Gastrocnemius medialis (tissue), 4 donors: ENCODE measurements at places on chromosomes 3 and 15.

GRCh38 chr3:63768386-63768785 is 50.7 kb upstream of the C3orf49 start:
- H3K36me3 ChIP-seq: no peaks in the 10 kb centered on the region
- no peak overlapping the region for H3K4me3 ChIP-seq
- H3K27me3 ChIP-seq: no peaks in the 10 kb centered on the region
- H3K27ac ChIP-seq: no peak overlapping the region
- no peak for DNase-seq

GRCh38 chr3:58539626-58540025 is 2.6 kb upstream of the ACOX2 start:
- peaks cover 16% of the 10 kb centered on the region for H3K4me1 ChIP-seq
- H3K36me3 ChIP-seq: no peaks in the 10 kb centered on the region
- no peak overlapping the region for H3K4me3 ChIP-seq
- H3K27ac ChIP-seq: no peak overlapping the region
- DNase-seq: no peak

GRCh38 chr3:190614226-190615059 is 100.6 kb downstream of the IL1RAP start:
- H3K4me3 ChIP-seq: no peak overlapping the region
- no peaks in the 10 kb centered on the region for H3K27me3 ChIP-seq
- no peak for DNase-seq
- no peaks in the 10 kb centered on the region for H3K36me3 ChIP-seq
- H3K4me1 ChIP-seq: no peaks in the 10 kb centered on the region

DNA sequence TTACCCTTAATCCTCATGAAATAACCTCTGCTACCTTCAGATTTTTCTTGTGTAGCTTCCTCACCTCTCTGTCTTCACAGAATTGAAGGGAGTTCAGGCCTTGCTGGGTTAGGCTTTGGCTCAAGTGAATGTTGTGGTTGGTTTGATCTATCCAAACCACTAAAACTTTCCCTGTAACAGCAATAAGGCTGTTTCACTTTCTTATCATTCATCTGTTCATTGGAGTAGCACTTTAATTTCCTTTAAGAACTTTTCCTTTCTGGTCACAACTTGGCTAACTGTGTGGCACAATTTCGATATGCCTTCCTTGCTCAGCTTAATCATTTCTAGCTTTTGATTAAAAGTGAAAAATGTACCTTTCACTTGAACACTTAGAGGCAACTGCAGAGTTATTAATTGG is 129.8 kb downstream of the NR1I2 start:
- H3K36me3 ChIP-seq: no peaks in the 10 kb centered on the region
- no peak for DNase-seq
- no peak overlapping the region for H3K27ac ChIP-seq

- peaks cover 39% of the 10 kb centered on the region for H3K4me1 ChIP-seq
- peak overlapping the region; percentile 27 for H3K27ac ChIP-seq
- no peaks in the 10 kb centered on the region for H3K36me3 ChIP-seq
- DNase-seq: no peak
- H3K27me3 ChIP-seq: no peaks in the 10 kb centered on the region
Observed at GRCh38 chr15:51841406-51842040, 12.1 kb downstream of the TMOD3 start.

- H3K27me3 ChIP-seq: no peaks in the 10 kb centered on the region
- peaks cover 13% of the 10 kb centered on the region for H3K4me1 ChIP-seq
- no peak overlapping the region for H3K27ac ChIP-seq
- no peak overlapping the region for H3K4me3 ChIP-seq
Observed at GRCh38 chr3:31962801-31963205, 18.3 kb downstream of the OSBPL10 start.

- H3K4me3 ChIP-seq: no peak overlapping the region
- no peaks in the 10 kb centered on the region for H3K36me3 ChIP-seq
- H3K27me3 ChIP-seq: no peaks in the 10 kb centered on the region
- no peak overlapping the region for H3K27ac ChIP-seq
- no peaks in the 10 kb centered on the region for H3K4me1 ChIP-seq
- no peak for DNase-seq
Observed at GRCh38 chr15:68994149-68994548, 20.3 kb upstream of the NOX5 start.

- no peaks in the 10 kb centered on the region for H3K27me3 ChIP-seq
- no peak for DNase-seq
- peaks cover 8% of the 10 kb centered on the region for H3K4me1 ChIP-seq
- no peaks in the 10 kb centered on the region for H3K36me3 ChIP-seq
Observed at GRCh38 chr3:138172625-138173024, 2.1 kb downstream of the DBR1 start.

- no peaks in the 10 kb centered on the region for H3K36me3 ChIP-seq
- H3K27me3 ChIP-seq: no peaks in the 10 kb centered on the region
- H3K27ac ChIP-seq: no peak overlapping the region
- H3K4me3 ChIP-seq: no peak overlapping the region
- no peaks in the 10 kb centered on the region for H3K4me1 ChIP-seq
Observed at GRCh38 chr15:76996526-76997401, 1.8 kb downstream of the PSTPIP1 start.

DNA sequence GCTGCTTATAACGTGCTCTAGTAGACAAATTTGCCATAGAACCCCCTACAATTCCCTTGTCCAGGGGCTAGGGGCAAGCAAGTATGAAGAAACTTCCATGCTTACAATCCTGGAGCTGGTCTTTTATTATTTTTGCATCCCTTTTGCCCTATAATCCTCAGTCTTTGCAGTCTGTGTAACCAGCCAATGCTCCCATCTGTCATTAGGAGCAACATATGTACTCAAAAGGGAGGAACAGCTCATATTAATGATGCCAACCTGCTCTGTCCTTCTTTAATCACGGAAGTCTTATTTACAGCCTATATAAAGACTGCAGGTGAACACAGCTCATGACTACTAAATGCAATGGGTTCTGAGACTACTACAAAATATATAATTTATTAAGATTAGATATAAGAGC is 263.3 kb downstream of the ZIC1 start:
- H3K4me3 ChIP-seq: no peak overlapping the region
- H3K27ac ChIP-seq: no peak overlapping the region
- H3K36me3 ChIP-seq: no peaks in the 10 kb centered on the region

DNA sequence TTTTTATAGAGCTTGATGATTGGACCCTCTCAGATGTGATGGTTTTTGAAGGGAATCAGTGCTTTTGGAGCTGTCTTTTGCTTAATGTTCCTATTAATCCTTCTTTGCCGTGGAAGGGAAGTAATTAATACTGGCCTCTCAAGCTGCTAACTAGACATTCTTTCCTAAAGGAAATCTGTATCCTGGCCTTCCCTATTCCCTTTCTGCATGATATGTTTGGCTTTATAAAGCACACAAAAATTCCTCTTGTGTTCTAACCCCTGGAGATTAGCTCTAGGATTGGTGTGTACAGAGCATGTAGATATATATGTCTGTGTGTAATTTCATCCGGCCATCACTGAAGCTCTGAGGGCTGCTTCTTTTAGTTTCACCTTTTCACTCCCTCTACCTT is 6.9 kb downstream of the ATXN7 start:
- DNase-seq: no peak
- H3K27me3 ChIP-seq: no peaks in the 10 kb centered on the region
- H3K4me1 ChIP-seq: peaks cover 19% of the 10 kb centered on the region

- H3K4me1 ChIP-seq: no peaks in the 10 kb centered on the region
- H3K27ac ChIP-seq: no peak overlapping the region
- H3K36me3 ChIP-seq: peaks cover 20% of the 10 kb centered on the region
- no peak for DNase-seq
Observed at GRCh38 chr3:186589121-186589520, 18.6 kb downstream of the DNAJB11 start.

- no peak for DNase-seq
- H3K4me1 ChIP-seq: peaks cover 8% of the 10 kb centered on the region
- H3K36me3 ChIP-seq: no peaks in the 10 kb centered on the region
- no peak overlapping the region for H3K4me3 ChIP-seq
Observed at GRCh38 chr15:64284042-64284441, 71.9 kb downstream of the CSNK1G1 start.

- H3K36me3 ChIP-seq: no peaks in the 10 kb centered on the region
- DNase-seq: no peak
- no peaks in the 10 kb centered on the region for H3K4me1 ChIP-seq
- H3K27me3 ChIP-seq: no peaks in the 10 kb centered on the region
Observed at GRCh38 chr3:132136334-132136716, 101.5 kb upstream of the CPNE4 start.

DNA sequence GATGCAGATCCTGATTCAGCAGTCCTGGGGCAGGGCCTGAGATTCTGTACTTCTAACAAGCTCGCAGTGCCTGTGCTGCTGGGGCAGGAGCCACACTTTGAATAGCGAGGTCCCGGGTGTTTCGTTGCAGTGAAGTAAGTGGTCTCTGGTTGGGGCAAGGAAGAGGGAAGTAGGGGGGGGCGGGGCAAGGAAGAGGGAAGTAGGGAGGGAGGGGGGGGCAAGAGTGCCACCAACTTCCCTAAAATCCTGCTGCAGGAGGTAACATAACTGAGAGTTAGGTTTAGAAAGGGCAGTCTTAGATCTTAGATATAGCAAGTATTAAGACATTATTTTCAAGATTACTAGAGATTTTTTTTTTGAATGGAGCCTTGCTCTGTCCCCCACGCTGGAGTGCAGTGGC is 35.5 kb downstream of the CRTAP start:
- no peak overlapping the region for H3K4me3 ChIP-seq
- no peak overlapping the region for H3K27ac ChIP-seq
- H3K27me3 ChIP-seq: no peaks in the 10 kb centered on the region
- no peak for DNase-seq
- H3K36me3 ChIP-seq: no peaks in the 10 kb centered on the region

DNA sequence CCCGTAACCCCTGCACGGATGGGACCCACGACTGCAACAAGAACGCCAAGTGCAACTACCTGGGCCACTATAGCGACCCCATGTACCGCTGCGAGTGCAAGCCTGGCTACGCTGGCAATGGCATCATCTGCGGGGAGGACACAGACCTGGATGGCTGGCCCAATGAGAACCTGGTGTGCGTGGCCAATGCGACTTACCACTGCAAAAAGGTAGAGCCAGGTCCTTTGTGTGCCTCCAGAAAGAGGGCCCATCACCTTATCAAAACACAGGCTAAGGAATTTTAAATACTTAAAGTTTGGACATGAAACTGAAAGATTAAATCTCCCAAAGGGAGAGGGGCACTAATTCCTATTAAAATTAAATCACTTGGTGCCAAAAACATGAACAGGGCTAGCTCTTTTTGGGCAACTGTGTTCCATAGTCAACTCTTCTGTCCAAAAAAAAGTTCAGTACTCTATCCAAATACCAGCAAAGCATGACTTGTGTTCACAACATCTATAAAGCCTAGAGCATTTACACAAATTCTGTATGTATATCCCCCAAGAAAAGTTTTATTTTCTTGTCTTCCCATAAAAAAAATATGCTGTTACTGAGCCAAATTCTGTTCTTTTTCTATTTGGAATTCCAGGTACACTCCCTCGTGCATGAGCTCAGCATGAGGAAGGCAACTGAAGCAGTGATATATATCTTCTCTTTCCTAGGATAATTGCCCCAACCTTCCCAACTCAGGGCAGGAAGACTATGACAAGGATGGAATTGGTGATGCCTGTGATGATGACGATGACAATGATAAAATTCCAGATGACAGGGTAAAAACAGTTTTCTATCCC is 9.2 kb downstream of the THBS1 start:
- peaks cover 37% of the 10 kb centered on the region for H3K36me3 ChIP-seq
- no peak for DNase-seq
- H3K4me1 ChIP-seq: no peaks in the 10 kb centered on the region
- no peak overlapping the region for H3K27ac ChIP-seq
- H3K27me3 ChIP-seq: no peaks in the 10 kb centered on the region
